ENCODE measurements at places on chromosomes 5 and 9.

- no peak for DNase-seq
These were observed 15.5 kb upstream of the CTSL start for GRCh38 chr9:87710443-87710842.

DNA sequence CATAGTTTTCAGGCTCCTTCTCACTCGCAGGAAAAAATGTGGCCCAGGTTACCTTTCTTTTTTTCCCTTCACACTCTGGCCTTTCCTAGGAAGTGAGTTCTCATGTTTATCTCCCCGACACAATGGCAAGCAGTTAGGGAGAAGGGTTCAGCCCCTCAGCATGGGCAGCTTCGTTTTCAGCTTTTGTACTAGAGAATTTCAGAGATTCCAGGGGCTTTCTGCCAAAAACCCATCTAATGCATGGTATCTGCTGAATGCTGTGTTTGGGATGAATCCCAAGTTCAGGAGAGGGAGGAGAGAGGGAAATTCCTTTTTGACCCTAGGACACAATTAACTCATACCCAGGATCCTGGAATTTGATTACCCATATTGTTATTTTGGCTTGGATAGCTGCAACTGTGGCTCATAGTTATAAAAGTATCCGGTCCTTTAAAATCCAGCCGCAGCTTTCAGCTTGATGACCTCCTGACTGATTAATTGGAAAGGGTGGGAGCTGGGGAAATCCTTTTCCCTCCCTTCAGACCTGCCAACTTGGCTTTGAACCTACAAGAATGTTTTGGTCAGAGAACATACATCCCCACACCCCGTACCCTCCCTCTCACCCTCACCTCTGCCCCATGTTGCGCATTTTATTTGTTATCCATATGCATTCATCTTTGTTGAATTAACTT is 78.4 kb downstream of the TMEM252 start:
- DNase-seq = no peak

DNA sequence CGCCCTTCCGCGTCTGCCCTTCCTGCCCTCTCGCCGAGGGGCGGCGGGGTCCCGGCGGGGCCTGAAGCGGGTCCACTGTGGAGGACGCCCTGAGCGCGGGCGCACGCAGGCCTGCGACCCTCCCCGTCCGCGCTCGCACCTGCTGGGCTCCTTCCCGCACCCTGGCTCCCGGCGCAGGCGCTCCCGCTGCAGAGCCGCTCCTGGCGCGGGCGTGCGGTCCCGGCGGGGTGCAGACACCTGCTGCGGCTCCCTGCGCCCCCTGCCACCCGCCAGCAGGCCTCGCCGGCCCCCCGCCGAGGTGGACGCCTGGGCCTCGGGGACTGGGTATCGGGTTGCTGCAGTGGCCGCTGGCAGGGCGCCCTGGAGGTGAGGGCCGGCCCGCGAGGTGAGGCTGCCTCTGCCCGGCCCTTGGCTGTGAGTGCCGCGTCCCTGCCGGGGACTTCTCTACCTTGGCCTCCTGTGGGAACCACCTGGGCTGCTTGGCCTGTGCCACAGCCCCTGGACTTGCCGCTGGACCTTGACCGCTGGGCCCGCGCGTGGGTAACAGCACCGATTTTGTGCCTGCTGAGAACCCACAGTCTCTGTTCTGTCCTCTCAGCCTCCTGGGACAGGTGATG is 627 bp downstream of the ARRDC1 start:
- DNase-seq = peak; percentile 35

DNA sequence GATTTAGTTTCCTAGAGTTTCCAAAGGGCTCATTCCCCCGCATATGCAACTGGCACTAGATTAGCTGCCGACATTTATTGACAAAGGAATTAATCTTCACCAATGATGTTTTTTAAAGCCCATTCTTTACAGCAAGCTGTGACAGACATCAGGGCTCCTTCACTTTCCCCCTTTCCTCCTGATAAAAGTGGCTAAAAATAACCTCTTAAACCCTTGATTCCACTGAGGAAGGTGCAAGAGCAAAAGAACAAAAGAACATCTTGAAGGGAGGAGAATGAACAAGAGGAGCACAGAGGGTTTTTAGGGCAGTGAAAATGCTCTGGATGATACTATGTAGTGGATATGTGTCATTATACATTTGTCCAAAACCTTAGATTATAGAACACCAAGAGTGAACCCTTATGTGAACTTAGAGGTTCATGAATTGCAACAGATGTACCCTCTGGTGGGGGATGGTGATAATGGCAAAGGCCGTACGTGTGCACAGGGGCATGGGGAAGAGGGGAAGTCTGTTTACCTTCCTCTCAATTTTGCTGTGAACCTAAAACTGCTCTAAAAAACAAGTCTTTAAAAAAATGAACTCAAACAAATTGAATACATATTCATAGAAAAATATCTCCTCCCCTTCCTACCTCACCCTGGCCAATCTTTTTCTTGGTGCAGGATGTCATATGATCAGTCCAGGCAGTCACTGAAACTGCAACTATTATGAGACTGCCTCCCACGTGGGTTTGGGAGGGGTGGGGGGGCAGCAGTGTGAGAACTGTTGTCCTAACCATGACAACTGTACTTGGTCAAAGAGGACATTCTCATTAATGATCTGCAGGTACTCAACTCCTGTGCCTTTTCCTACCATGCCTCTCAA is 83.0 kb downstream of the MARCHF3 start:
- peak; percentile 3 for DNase-seq

DNA sequence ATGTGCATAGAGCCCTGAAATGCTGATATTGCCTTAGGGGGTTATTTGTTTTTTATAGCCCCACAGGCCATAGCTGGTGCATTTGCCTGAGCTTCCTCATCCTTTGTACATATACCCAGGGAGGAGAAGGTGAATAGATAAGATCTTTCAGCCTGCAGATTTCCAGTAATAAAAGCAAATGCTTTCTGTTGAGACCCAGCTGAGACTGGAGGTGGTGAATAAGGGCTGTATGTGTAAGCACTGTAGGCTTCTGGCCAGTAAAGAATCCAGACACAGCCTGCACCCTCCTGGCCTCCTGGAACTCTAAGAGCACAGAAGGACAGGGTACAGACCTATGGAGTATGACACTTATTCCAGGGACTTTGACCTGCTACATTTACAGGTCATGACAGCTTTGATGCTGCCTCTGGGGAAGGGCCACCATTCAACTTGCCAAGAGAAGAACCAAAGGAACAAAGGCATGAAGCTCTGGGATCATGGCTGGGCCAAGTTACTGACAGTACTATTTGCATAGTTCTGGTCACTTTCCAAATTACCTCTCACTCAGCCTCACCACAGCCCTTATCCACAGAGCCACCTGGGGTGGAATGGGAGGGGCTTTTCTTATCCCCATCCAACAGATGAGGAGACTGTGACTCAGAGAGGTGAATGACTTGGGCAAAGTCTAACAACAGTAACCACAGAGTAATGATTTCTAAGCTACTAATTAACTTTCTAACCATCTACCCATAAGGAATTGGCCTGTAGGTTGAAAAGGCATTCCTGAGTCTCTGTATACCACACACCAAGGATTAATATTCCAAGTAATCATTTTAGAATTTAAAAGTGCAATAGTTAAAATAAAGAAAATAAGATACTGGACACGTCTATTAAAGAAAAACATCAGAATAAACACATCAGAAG is 604.5 kb upstream of the KLF4 start:
- DNase-seq = no peak

GRCh38 chr5:151218177-151218576 is 5.7 kb downstream of the CCDC69 start:
- DNase-seq = no peak

- no peak for DNase-seq
These were observed 19.6 kb downstream of the IRX1 start for GRCh38 chr5:3615217-3615616.

DNA sequence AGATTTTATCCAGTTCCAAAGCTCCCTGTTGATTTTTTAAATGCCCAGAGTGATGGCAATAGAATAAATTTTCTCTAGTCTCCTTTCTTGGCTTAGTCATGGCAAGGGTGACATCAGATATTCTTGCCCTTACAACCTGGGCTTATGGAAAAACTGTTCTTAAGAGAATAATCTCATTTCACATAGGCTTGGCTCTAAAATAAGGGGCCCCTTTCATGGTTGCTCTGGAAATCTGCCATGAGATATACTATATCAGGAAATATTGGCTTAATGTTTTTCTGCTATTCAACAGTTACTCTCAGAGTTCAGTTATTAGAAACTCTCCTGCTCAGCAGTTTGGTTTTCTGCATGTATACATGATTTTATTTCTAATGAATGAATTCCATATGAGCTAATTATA is 7.8 kb downstream of the HMHB1 start:
- no peak for DNase-seq

- DNase-seq = peak; percentile 14
These were observed 194.6 kb downstream of the OLFM1 start for GRCh38 chr9:135281791-135282737.

- no peak for DNase-seq
These were observed 68.9 kb upstream of the PITX1 start for GRCh38 chr5:135102716-135103574.

GRCh38 chr5:19928562-19929421 is 59.2 kb downstream of the CDH18 start:
- DNase-seq = no peak

- no peak for DNase-seq
These were observed 18.3 kb upstream of the STOM start for GRCh38 chr9:121388140-121388905.

- no peak for DNase-seq
These were observed 9.1 kb upstream of the CERCAM start for GRCh38 chr9:128411364-128412119.

DNA sequence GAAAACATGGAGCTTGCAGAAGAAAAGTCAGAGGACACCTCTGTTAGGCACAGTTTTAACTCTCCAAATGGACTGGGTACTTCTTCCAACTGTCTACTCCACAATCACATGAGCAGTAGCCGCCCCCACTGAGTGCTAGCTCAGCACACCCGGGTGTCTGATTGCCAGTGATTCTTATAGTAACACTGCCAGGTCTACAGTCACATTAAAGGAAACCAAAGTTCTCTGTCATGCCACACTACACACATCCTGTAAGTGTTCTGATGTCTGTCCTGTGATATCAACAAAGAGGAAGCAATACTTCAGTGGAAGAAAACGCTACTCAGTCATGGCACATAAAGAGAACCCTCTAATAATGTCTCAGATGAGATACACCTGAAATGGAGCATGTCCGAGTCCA is at the start of gene HAVCR2:
TSS of gene HAVCR2 (minus strand) at position 69 of the 400 bp plus-strand sequence. CDS start at position 8, 61 bp downstream.
- peak; percentile 32 for DNase-seq

- no peak for DNase-seq
These were observed 95.5 kb upstream of the PTPN3 start for GRCh38 chr9:109593612-109594011.

DNA sequence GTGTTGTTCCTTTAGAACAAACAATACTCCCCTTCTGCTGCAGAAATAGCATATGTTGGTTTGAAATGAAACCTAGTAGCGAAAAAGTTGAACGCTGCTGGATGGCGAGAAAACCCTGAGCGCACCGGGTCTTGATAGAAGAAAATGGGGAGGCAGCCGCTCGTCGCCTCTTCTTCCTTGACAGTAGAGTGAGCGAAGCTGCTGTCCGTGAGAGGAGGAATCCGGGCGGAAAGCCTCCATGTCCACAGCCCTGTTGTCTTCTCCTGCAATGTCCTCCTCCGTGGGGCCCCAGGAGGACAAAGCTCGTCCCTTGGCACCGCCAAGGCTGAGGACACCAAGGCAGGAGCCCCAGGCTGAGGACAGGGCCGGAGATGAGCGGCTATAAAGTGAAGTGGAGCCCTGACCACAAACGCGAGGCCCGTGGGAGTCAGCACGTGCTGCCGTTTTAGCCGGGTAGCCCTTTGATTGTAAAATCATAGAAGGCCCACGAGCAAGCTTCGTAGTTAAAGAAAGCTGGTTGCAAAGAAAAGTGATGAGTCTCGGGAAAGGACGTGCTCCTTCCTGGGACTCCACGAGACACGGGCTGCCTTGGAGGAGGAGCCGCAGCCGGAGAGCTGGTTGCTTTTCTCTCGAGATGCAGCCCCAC is 35.6 kb downstream of the MRPL36 start:
- no peak for DNase-seq

GRCh38 chr9:121909111-121909510 is 184.0 kb downstream of the TTLL11 start:
- DNase-seq = no peak

- DNase-seq = no peak
These were observed 58.5 kb downstream of the MLANA start for GRCh38 chr9:5949103-5949699.

- no peak for DNase-seq
These were observed 376.4 kb downstream of the DEPDC1B start for GRCh38 chr5:60323596-60323995.

GRCh38 chr5:172694061-172694460 is 53.0 kb downstream of the NEURL1B start:
- DNase-seq = no peak

GRCh38 chr5:147711019-147711418 is 71.5 kb downstream of the JAKMIP2 start:
- DNase-seq = no peak

GRCh38 chr5:97111616-97112015 is 30.8 kb downstream of the LIX1 start:
- DNase-seq = no peak

GRCh38 chr5:74196233-74196632 is 444.3 kb downstream of the ENC1 start:
- DNase-seq = no peak

- DNase-seq = peak; percentile 40
These were observed at the start of gene SMIM33 for GRCh38 chr5:139470821-139471300. SMIM33 (plus strand) TSS chr5:139471004; CDS start chr5:139471122, 118 bp downstream.

GRCh38 chr5:109656829-109657228 is 32.9 kb upstream of the MAN2A1 start:
- DNase-seq = peak; percentile 6

GRCh38 chr5:150557509-150557872 is 49.6 kb downstream of the NDST1 start:
- DNase-seq = no peak

DNA sequence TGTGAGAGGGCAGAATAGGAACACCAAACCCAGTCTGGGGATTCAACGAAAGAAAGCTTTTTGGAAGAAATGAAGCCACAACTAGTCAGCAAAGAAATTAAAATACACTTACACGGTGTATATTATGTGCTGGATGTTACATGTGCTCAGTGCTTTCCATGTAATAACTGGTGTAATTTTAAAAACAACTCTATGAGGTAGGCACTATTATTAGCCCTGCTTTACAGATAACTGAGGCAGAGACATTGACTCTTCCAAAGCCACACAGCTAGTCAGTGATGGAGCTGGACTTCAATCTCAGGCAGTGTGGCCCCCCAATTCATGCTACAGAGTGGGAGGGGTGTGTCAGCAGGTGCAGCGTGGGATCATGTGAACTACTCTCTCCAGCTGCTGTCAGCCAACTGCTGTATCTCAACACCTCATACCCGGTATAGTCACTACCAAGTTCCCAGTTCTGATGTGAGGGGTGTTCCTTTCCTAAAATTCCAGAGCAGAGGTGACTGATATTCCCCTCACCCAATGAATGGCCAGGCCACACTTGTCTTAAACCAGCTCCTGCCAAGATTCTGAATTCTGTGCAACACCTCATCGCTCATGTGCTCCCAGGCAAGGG is 33.8 kb upstream of the TJP2 start:
- no peak for DNase-seq

GRCh38 chr9:33450621-33451146 is 3.3 kb upstream of the AQP3 start:
- DNase-seq = no peak

- DNase-seq = no peak
These were observed 814 bp downstream of the PLCXD3 start for GRCh38 chr5:41509399-41510175.

GRCh38 chr9:28264368-28264767 is 691.1 kb upstream of the C9orf72 start:
- no peak for DNase-seq

Measured in stimulated activated CD4-positive, alpha-beta T cell treated with anti-CD3 and anti-CD28 coated beads, Interleukin-4, amount 100 ng/mL, for 1 hour (primary cell).